ENCODE measurements at places on chromosomes 6 and 20.
A peak's percentile ranks its signal among the peaks of the same experiment; 100 is the strongest.

GRCh38 chr6:161316531-161316930, 42.7 kb upstream of the AGPAT4 start:
- no peak for DNase-seq

DNA sequence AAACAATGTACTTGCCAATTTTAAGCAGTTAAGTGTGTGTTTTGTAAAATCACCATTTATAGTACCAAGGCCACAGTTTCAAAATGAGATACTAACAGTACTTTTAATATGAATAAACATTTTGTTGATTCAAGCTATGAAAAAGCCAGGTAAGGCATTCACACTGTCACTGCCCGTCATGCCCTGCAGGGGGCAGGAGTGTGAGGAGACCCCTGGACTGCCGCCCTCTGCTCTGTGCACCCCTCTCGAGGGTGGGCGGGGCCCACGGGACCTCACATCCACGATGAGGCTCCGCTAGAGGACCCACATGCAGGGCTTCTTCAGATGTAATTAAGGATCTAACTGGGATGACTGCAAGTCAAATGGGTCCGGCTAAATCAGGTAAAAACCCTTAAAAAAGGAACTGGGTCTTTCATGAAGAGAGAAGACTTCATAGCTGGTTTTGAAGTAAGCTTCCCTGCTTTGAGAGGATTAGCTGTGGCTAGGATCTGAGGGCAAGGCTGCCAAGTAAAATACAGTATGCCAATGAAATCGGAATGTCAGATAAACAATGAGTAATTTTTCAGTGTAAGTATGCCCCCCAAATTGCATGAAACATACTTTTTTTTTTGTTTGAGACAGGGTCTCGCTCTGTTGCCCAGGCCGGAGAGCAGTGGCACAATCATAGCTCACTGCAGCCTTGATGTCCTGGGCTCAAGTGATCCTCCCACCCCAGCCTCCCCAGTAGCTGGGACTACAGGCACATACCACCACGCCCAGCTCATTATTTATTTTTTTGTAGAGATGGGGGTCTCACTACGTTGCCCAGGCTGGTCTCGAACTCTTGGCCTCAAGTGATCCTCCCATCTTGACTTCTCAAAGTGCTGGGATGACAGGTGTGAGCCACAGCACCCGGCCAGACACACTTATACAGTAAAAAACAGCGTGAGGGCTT, 18.7 kb downstream of the DIDO1 start:
- DNase-seq, result no peak

GRCh38 chr6:130697271-130697994, 129.8 kb upstream of the SMLR1 start:
- DNase-seq, result no peak

GRCh38 chr6:156955494-156956183, 178.5 kb downstream of the ARID1B start:
- no peak for DNase-seq

- no peak for DNase-seq
Measured at GRCh38 chr20:5608104-5608441, 142.1 kb upstream of the SHLD1 start.

GRCh38 chr6:75906871-75907270, 157.8 kb downstream of the MYO6 start:
- DNase-seq, result no peak

DNA sequence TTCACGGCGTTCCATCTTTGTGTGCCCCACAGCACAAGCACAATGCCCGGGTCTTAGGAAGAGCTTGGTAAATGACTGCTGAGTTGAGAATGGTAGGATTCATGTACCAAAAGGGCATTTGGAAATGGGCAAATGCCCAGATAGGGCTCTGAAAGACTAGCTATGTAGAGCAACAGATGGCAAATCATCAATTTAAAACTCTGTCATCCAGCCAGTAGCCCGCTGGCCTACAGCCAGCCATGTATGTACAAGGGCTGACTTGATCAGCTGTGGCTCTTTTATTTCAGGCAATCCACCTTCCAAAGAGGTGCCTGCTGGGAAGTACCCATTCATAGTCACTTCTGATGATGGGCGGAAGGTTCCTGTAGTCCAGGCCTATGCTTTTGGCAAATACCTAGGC, 35.1 kb downstream of the NT5E start:
- no peak for DNase-seq

DNA sequence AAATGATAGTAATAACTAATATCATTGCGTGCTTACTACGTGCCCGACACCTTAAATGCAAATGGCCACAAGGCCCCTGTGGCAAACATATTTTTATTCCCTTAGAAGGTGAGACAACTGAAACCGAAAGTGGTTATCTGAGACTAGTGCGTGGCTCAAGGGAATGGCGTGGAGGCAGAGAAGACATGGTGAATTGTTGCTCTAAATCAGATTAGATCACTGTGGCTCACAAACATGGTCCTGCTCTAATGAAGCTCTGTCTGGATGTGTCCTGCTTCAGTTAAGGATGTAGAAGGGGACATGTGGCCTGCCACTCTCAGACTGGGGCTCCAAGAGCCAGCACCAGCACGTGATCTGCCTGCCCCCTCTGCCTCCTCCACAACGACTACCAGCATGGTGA, 124.2 kb upstream of the GMDS start:
- no peak for DNase-seq

DNA sequence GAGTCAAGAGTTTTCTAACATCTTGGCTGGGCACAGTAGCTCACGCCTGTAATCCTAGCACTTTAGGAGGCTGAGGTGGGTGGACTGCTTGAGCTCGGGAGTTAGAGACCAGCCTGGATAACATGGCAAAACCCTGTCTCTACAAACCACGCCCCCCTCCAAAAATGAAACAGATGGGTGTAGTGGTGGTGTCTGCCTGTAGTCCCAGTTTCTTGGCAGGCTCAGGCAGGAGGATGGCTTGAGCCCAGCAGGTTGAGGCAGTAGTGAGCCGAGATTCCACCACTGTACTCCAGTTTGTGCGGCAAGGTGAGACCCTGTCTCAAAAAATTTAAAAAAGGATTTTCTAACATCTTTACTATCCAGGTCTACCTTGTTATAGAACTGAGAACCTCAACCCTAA, 22.0 kb downstream of the FAM8A1 start:
- no peak for DNase-seq

DNA sequence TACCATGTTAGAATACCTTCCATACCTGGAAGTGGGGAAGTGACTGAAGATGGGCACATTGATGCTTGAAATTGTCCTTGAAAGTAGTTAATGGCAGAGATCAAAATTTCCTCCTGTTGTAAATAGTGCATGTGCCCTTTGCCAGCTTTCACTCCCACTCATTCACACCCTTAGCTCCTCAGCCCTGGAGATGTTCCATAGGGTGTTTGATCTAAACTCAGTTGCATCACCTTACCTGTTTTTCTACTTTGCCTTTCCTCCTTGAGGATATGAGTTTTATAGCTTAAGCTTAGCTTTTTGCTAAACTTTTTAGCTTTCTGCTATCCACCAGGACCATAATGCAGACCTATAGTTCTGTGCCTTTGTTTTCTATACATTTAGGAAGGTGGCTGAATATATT, 69.0 kb downstream of the CEP57L1 start:
- DNase-seq, result no peak

DNA sequence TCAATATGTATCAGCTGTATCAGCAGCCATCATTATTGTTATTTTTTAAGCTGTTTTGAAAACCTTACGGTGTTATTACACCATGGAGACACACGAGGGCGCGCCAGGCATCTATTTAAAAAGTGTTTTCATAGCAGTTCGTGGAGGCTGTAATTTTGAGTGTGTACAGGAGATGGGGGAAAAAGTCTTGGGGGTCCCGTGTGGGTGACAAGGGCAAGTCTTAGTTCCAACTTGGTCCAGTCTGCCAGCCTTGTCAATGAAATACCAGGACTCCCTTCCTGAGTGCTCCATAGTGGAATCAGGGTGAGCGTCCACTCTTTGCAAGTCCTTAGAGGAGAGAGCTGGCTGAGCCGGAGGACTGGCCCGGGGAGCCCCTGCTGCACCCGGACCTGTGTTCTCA, 43.3 kb downstream of the SLC2A10 start:
- peak; percentile 20 for DNase-seq

DNA sequence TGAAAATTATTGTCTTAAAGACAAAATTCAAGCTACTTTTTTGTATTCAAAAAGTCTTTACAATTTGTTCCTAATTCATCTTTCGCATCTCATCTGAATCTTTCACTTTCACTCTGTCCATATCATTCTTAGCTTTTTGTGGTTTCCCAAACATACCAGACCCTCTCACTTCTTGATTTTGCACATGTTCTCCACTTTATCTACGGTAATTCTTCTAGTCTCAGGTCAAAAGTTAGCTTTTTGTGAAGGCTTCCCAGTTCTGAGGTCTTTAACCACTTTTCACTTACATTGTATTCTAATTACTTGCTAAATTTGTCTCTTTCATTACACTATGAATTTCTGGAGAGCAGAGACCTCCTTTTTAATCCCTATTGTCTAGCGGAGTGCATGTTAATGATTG, 34.6 kb upstream of the EPHA7 start:
- DNase-seq, result no peak

DNA sequence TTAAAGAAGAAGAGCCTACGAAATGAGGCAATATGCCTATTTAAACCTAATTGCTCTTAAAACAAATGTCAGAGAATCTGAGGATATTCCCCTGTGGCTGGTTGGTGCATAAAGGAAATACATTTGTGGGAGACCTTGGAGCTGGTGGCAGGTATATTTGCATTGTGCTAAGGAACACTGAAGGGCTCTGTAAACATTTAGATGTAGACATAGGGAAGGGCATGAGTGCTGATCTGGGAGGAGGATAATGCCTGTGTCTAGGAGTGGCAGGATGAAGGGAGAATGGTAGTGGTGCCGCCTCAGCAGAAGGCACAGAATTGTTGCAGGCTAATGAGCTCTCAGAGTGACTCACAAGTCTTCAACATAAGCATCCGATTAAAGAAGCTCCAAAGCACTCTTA, 85.8 kb downstream of the CD164 start:
- no peak for DNase-seq

- DNase-seq, result peak; percentile 83
Measured at GRCh38 chr20:47610247-47610944, 108.7 kb downstream of the NCOA3 start.

DNA sequence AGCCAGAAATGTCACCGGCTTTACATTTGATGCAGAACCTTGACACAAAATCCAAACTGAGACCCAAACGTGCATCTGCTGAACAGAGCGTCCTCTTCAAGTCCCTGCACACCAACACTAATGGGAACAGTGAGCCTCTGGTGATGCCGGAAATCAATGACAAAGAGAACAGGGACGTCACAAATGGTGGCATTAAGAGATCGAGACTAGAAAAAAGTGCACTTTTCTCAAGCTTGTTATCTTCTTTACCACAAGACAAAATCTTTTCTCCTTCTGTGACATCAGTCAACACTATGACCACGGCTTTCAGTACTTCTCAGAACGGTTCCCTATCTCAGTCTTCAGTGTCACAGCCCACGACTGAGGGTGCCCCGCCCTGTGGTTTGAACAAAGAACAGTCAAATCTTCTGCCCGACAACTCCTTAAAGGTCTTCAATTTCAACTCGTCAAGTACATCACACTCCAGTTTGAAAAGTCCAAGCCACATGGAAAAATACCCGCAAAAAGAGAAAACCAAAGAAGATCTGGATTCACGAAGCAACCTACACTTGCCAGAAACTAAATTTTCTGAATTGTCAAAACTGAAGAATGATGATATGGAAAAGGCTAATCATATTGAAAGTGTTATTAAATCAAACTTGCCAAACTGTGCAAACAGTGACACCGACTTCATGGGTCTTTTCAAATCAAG, 108.4 kb downstream of the RTN4IP1 start:
- DNase-seq, result peak; percentile 61

DNA sequence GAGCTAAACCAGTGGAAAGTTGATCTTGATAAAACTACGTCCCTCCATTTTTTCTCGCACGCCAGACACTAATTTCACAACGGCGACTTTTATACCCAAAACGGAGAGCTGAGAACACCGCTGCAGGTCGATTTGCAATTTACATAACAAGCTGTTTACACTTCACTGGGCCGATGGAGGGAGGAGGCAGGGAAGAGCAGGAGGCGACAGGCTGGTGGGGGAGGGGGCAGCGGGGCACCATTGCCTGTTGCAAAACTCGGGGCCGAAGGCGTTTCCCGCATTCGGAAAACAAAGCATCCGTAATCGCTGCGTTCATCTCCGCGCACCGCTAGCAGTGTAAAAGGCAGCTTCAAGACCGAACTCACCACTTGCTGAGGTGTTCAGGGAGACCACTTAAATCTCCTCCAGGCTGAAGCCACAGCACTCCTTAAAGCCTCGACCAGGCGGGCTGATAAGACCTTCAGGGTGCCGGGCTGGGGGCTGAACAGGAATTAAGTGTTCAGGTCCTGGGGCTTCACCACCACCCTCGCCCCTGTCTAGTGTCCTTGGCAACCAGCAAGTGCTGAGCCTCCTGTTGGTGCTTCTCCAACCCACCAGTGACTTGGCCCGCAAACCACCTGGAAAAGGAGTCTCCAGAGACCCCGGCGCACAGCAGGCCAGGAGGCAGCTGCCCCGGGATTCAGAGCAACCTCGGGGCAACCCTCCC, 2.0 kb upstream of the FOXC1 start:
- no peak for DNase-seq

DNA sequence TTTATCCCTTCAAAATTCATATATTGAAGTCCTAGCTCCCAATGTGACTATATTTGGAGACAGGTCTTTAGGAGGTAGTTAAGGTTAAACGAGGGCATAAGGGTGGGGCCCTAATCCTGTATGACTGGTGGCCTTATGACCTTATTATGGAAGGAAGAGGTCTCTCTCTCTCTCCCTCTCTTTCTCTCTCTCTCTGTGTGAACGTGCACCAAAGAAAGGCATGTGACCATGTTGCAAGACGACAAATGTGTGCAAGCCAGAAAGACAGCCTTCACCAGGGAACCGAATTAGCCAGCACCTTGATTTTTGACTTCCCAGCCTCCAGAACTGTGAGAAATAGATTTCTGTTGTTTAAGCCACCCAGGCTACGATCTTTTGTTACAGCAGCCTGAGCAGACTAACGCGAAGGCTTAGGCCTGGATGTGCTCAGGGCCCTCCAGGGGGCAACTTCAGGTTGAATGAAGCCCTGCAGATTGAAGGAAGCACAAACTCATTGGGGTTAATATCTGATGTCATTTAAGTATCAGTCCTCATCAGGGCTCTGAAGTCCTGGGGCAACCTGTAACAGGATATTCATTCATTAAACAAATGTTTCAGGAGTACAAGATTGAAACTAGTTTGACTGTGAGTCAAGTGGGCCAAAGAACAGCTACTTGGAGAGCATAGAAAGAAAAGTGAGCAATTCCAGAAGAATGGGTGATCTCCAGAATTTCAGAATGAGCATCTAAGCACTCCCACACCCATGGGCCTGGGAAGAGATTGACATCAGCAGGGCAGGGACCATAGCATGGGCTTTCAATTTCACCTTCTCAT, 157.4 kb upstream of the TNFAIP3 start:
- no peak for DNase-seq

DNA sequence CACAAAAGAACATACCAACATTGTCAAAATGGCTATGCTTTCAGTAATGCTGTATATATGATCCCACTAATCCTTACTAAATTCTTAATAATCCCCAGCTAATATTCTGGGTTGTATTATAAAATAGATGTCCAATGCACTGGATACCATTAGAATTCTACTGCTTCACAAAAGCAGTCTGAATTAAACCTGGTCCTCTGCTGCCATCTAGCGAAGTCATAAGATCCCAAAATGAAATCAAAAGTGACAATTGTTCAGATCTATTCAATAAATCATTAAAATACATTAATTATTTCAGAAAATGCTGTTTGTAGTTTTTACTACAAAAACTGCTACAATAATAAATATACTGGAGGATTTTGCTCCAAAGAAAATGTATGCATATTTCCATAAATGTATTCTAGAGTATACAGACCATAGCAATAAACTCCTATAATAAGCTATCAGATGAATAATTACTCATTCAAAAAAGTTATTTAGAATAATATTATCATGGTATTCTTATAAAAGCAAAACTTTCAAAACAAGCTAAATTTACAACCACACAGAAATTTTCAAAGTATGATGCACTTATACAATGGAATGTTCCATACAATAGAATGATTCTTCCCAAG, 92.6 kb downstream of the RNGTT start:
- DNase-seq, result peak; percentile 27

Measured in activated T-cell treated with anti-CD3 and anti-CD28 coated beads for 4 hours (primary cell).